ENCODE measurements at places on chromosomes 5 and 9.

GRCh38 chr5:121833617-121834016, 18.1 kb upstream of the FTMT start:
- DNase-seq, result no peak

- DNase-seq, result no peak
These were observed 2.4 kb upstream of the OR1K1 start for GRCh38 chr9:122797316-122798063.

DNA sequence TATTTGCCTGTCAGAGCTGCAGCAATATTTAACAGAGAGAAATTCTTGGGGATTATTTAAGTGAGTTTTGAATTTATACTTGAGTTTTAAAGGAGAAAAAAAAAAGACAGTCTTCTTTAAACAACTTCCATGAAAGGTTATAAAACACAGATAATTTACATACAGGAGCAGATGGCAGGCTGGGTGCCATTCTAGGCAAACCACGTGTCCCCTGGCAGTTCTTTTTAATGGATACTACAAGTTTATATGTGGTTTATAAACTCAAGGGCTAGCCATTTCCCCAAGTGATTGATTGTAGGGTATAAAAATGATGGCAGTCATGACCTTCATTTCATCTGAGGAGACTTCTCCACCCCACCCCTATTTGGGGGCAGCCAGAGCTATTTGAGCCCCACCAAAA, 166.6 kb downstream of the FSTL4 start:
- DNase-seq, result no peak

DNA sequence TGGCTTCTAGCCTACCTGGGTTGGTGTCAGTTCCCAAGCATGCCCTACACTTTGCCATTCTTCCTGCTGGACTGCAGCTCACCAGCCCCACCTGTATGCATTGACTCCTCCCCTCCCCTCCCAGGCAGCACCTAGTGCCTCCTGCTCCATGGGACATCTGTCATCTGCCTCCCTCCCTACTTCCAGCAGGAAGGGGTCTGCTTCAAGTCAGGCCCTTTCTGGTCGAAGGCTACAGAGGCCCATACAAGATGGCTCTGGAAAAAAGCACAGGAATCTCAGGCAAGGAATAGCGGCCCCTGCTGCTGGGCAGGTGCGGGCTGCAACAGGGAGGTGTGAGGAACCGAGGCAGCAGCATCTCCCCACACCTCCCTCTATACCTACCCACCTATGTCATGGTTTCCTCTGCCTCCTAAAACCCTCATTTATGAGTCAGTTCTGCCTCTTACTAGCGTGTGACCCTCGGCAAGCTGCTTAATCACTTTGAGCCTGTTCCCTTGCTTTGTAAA, 19.7 kb downstream of the WWC1 start:
- no peak for DNase-seq

DNA sequence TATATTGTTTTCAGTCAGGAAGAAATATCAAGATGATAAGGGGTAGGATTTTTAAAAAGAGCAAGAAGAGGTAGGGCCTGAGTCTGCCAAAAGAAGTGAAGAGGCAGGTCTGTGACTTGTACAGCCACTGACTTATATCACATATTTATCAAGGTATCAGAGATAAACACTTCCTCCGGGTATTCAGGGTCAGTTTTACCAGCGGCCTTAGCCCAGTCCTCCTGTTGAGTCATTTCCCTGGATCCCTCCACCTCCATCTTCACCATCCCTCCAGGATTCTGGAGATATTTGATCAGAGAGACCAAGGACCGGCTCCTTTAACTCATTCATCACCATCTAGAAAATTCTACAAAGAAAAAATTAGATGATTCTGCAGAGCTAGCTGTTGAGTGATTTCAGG, 375.7 kb upstream of the TUSC1 start:
- DNase-seq, result no peak

DNA sequence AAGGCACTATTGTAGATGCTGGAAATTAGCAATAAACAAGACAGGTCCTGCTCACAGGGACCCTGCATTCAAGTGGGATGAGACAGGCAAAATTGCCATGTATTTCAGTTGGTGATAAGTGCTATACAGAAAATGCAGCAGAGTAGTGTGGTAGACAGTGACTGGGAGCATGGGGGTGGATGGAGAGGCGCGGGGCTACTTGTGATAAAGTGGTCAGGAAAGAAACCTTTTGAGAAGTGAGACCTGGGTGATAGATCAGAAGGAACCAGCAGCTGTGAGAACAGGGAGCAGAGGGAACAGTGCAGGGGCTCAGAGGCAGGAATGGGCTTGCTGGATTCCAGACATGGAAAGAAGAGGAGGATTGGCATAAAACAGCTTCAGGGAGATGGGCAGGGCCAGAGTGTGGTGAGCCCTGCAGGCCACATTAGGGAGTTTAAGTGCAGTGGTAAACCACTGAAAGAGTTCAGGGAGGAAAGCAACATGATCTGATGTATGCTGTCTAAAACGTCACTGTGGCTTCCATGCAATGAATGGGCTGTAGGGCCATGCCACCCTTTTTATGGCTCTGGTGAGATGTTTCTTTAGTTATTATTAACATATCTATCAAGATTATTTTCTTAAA, 7.3 kb downstream of the CRHBP start:
- DNase-seq, result no peak

GRCh38 chr9:98806394-98807035, 955 bp upstream of the GALNT12 start:
- DNase-seq, result no peak

GRCh38 chr9:80995759-80996158, 693.6 kb downstream of the TLE1 start:
- no peak for DNase-seq

DNA sequence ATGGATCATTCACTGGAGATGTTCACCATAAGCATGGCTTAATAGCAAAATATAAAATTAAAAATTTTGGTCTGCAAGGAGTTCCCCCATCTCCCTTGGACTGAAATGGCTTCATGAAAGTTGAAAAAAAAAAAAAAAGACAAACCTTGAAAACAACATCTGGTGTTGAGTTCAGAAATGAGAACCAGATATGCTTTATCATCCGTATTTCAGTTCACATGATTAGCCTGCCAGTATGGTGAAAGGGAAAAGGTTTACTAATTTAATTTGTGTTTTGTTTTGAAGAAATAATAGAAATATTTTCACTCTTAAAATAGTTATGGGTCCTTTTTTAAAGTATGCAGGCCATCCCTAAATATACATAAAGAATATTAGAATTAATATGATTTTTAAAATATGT, 67.8 kb downstream of the TMEM167A start:
- DNase-seq, result no peak

- DNase-seq, result peak; percentile 79
These were observed at the start of gene ZNF454 for GRCh38 chr5:178940569-178941360. Gene ZNF454, plus strand, starts transcription at chr5:178941198. Its CDS starts 1,594 bp downstream, at chr5:178942792.

DNA sequence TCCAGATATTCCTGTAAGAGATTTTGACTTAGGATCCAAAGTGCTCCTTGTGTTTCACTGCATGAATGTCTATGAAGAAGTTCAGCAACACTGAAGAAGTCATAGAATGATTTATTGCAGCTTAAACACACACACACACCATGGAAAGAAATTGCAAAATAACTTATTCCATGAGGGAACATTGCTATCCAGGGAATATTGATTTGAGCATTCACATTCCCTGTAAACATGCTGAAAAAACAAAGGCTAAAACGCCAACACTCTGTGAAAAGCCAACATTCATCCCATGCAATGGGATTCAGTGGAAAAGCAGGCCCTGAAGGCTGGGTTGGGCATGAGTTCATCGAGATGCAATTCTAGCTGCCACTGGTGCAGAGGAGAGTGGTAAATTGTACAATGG, 109.6 kb upstream of the CXCL14 start:
- no peak for DNase-seq

DNA sequence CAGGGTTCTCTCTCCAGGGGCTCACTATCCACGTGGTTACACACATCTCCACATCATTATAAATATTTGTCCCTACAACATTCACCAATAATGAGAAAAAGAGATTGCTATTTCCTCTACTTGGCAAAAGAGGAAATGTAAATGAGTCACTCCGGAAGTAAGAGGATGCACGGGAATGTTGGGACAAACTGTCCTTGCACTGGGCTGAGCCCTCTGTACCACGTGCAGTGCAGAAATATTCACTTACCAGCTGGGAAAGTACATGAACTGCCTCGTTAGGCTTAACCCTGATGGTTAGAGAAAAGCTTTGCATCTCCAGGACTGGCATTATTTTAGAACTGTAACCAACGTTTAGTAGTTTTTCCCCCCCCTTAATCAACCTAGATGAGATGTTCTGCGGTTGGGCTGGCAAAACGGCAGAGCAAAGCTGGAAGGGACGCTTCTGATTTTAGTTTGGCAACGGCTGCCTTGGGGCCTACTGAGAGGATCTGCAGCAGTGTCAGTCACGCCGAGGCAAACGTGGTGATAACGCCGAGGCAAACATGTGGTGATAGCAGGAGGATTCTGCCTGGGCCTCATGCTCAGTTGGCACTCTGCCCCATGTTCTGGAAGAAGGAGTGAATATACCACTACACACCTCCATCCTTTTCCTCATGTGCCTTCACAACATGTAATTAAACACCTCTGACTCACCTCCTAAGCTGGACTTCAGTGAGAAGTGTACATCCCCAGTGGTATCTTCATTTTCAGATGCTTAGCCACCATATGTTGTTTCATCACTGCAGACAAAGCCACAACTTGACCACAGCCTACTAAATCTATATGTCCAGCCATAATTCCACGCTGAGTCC, 661.4 kb upstream of the KLF4 start:
- DNase-seq, result no peak

GRCh38 chr5:136776022-136776927, 410.9 kb upstream of the TRPC7 start:
- no peak for DNase-seq

DNA sequence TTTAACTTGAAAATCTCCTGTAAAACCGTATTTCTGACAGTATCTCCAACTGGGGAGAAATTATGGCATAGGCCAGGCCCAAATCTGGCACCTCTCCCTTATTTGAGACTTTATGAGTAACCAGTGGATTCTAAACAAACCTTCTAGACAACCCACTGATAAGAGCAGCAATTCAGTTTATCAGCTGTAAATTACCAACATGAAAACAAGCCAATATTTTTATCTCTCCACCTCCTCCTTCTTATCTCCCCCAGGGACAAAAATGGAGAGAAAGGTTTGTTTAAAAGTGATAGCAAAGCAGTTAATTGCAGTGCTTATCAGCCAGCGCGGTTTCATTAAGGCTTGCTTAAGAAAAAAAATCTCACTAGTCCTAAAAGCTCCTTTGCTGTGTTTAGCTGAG, 53.8 kb downstream of the KCNV2 start:
- no peak for DNase-seq

DNA sequence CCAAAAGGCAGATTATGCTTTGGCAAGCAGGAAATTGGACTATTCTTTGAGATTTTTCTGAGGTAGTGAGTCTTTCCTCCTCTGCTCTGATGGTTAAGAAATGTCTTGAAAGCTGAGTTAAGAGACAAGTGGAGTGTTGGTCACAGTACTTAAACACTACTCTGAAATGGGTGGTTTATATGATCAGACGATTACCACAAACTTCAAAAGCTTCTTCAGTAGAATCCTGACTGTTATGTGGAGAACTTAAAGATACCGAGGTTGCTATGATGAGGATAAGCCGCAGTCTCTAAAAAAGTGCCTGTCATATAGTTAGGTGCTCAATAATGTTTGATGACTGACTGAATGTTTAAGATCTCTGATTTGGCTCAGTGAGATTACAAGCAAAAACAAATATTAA, 24.3 kb downstream of the GCNT4 start:
- DNase-seq, result no peak

DNA sequence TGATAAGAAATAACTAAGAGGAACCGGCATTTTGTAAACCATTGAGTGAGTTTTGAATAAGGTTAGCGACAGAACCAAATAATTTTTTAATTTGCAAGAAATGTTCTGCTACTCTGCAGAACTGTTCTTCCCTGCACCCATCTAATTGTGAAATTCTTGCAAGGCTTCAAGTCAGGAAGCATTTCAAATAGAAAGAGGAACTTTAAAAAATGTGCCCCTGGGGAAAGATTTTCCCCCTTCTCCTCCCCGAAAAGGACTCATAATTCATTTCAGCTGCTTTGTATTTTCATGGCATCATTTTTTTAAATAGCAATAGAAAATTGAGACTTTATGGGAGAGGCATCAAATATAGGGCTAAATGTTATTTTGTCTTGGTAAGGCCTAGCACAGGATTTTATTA, 180.9 kb upstream of the ANKRD55 start:
- no peak for DNase-seq

DNA sequence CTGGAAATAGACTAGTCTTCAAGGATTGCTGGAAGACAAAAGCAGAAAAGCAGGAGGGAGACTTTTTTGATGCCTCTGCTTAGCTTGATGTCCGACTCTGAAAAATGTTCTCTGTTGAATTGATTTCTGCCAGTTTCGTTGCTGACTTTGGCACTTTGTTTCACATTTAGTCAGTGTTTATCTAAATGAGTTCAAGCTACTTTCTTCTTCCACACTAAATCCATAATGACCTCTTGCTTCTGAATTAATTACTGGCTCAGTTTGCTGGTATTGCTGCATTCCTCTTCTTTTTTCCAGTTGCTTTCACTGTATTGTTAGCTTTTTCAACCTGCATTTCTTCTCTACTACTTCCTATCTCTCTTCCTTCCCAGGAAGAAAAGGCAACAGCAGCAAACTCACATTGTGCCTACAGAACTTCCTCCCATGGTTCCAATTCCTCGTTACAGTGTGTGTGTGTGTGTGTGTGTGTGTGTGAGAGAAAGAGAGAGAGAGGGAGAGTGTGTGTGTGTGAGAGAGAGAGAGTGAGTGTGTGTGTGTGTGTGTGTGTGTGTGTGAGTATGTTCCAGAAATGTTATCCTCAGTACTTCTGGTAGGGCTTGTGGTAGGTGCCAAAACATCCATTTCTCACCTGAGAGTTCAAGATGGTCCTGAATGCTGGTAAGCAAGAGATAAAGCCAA, 234.8 kb downstream of the CSNK1G3 start:
- DNase-seq, result no peak

DNA sequence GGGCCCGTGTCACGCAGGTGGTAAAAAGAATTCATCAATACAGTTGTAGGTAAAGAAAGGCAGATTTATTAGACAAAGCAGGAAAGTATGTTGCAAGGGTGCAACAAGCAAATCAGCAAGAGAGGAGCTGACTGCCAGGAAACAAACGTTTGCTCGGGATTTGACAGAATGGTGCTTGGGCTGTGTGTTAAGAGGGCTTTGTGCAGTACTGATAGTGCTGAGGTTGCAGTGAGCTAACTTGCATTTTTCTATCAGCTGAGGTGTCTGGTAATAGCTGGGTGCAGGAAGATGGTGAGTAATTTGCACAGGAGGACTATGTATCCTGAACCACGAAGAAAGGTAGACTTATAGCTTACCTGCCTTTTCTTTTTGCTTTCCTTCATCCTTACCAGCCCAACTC, 3.9 kb upstream of the RARS1 start:
- no peak for DNase-seq
